ENCODE measurements at places on chromosomes 5 and 9.

GRCh38 chr5:146848133-146848532 is 30.4 kb downstream of the PPP2R2B start:
- DNase-seq, result no peak

DNA sequence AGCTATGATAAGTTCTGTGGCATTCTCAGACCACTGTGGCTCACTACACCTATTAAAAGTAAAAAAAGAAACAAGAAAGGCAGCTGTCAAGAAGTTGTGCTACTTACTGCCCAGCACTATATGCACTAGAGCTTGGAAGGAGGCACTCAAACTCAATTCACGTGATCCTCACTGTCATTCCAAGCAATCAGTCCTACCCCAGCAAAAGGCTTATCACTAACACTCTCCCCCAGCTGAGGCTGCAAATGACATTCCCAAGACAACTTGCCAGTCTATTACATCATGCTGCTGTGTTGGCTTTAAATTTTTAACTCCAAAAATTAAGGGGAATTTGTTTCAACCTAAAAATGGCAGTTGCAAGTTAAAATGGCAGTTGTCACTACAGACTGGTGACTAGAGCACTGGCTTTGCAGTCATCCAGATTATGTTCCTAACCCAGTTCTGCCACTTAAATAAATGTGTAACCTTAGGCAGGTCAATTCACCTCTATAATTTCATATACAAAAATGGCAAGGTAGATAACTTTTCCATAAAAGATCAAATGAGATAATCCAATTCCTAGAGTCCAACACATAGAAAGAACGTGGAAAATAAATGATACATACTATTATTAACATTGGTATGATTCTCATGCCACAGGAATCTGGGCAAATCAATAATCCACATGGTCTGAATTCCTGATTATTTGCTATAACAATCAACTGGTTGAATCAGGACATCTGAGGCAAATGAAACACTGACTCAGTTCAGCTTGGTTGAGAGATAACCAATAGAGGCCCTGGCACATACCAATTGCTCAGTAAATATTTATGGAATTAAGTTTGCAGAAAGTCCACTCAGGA is 52.4 kb downstream of the FBXW11 start:
- DNase-seq, result no peak

- no peak for DNase-seq
Measured at GRCh38 chr5:124154714-124155113, 591.7 kb downstream of the ZNF608 start.

DNA sequence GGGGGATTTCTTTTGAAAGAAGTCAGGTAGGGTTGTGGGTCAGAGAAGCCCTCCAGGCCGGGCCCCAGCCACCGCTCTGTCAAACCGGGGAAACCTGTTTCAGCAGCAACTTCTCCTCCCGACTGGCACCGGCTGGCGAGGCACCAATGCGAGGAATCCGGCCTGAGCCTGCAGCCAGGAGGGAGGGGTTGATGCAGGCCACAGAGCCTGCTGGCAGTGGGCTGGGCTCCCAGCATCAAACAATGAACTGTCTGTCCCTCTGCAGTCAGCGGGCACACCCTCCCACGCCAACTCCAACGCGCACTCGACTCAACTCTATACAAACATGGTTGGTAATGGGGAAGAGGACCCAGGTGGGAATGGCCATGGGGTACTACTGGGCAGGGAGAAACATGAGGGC is 12.1 kb downstream of the PCDH1 start:
- DNase-seq, result no peak

DNA sequence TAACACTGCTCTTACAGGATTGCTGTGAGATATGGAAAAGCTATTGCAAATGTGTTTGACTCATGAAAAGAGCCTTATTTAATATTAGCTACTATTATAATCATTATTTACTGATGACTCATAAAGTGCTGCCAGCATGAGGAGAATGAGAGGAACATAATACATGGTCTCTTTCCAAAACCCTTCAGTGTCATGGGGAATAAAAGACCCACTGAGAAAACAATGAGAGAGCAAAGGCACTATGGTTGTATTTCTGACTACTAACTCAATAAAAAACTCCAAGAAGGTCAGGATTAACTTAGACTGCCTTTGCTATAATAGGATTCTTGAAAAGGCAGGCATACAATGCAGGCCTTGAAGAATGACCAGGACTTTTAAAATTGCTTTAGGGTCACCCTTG is 633.5 kb downstream of the DTWD2 start:
- DNase-seq, result no peak

DNA sequence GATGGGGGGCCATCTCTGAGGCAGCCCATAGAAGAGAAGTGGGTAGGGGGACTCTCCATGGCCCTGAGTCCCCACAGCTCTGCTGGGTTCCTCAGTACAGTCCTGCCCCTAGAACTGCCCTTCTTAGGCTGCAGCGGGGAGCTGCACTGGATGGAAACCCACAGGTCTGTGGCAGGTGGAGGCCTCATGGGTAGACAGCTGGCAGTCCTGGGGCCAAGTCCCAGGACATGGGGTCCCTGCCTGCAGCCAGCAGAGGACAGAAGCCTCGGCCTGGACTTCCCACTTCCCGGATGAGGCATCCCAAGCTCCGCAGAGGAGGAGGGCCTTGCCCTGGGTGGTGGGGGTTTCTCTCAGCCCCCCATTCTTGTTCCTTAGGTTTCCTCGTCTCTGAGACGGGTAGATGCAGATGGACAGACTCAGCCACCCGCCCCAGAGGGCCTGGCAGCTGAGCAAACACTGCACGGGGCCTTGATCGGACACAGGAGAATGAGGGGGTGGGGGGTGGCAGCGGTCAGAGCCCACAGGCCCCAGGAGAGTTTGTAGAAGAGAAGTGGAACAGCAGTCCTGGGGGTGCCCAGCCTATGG is 153.8 kb downstream of the C9orf50 start:
- peak; percentile 42 for DNase-seq

DNA sequence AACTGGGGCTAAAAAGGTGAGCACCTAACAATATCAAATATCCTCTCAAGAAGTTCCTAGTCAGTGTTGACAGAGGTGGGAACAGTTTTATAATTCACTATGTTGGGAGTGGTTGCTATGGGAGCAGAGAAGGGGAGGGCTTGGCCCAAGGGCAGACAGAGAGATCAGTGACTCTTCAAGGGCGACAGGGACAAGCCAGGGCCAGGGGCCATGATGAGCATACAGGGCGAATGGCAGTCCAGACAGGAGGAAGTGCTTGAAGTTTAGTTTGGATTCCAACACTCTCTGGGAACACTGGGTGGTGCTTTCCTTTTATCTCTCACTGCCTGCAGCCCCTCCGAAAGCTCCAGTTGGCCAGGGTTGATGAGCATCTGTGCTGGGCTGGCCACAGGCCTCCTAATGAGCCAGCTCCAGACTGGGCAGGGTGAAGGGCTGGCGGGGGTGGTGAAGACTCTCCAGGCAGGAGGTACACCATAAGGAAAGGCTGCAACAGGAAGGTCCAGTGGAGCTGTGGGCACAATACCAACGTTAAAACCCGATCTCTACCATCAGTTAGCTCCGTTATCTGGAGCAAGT is 111.3 kb downstream of the TMEM174 start:
- DNase-seq, result no peak

GRCh38 chr5:177378884-177379883 is 5.0 kb upstream of the SLC34A1 start:
- DNase-seq, result no peak

DNA sequence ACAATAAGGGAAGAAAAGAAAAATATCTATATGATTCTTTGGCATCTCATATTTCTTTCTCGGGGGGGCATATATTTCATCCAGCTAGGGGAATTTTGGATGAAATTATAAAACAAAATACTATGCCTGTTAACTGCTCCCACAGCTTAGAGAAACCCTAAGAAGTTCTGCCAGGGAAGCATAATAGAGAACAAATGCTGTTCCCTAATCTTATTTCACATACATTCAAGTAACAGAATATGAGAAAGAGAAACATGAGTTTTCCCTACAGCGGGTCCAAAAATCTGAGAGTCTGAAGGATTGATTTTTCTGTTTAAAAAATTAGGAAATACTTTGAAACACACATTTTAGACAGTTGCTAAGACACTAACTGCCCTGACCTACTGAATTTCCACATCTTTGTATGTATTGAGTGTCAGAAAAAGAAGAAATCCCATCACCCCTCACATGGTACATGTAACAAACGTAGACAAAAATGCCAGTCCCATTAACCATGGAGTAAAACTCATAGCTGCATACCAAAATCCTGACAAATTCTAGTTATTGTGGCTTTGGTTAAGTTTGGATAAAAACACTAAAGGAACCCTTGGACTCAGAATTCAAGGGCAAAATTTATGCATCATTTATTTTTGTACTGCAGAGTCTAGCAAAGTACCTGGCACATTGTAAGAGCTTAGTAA is 620.2 kb upstream of the DMAC1 start:
- DNase-seq, result no peak

DNA sequence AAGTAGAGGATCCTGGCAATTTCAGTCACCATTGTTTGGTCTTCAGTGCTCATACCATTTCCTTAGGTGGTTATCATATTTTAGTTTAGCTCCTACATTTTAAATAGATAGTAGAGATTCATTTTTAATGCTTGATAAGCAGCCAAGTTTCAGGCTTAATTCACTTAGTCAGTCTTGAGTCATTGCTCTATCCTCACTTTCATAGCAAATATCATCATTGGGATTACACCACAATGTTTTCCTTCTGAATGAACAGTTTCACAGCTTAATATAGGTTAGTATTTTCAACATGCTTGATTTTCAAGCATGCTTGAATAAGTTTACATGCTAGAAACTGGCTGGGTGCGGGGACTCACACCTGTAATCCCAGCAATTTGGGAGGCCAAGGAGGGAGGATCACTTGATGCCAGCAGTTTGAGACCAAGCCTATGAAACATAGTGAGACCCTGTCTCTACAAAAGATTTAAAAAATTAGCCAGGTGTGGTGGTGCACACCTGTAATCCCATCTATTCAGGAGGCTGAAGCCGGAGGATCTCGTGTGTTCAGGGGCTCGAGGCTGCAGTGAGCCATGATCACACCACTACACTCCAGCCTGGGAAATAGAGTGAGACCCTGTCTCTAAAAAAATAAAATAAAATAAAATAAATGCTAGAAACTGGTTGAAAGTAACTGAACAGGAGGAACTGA is 339.9 kb downstream of the ADGRV1 start:
- DNase-seq, result no peak

- DNase-seq, result no peak
Measured at GRCh38 chr5:135087950-135088349, 53.9 kb upstream of the PITX1 start.

DNA sequence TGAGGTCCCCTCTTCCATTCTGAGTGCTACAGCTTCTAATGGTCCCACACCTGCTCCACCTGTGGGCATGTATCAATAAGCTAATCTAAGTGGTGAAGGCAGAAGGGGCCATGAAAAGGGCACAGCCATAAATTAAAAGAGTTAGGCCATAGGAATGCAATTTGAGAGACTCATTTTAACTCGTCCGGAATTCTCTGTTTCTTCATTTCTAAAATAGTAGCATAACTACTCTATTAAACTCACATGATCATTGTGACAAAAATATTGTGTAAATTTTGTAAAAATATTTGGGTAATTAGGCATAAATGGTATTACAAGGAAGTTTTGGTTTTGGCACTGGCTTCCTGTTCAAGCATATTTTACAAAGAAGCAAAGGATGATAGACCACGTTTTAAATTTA is 103.1 kb upstream of the TXNDC8 start:
- DNase-seq, result no peak

DNA sequence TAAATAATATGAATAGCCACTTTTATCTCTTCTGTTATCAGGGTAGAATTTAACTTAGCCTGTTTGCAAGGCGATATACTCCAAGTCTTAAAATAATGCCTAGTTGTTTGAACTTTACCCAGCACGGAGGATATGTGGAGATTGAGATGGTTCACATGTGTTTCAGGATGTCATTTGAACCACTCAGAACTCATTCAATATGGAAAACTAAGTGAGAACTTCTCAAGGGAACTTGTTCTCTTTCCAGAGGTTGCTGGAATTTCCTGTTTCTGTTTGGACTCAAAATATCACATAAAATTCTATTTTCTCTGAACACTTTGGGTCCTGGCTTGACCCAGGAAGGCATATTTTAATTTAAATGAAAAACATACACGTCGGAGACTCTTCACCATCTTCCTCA is 139.1 kb upstream of the MYO10 start:
- no peak for DNase-seq

DNA sequence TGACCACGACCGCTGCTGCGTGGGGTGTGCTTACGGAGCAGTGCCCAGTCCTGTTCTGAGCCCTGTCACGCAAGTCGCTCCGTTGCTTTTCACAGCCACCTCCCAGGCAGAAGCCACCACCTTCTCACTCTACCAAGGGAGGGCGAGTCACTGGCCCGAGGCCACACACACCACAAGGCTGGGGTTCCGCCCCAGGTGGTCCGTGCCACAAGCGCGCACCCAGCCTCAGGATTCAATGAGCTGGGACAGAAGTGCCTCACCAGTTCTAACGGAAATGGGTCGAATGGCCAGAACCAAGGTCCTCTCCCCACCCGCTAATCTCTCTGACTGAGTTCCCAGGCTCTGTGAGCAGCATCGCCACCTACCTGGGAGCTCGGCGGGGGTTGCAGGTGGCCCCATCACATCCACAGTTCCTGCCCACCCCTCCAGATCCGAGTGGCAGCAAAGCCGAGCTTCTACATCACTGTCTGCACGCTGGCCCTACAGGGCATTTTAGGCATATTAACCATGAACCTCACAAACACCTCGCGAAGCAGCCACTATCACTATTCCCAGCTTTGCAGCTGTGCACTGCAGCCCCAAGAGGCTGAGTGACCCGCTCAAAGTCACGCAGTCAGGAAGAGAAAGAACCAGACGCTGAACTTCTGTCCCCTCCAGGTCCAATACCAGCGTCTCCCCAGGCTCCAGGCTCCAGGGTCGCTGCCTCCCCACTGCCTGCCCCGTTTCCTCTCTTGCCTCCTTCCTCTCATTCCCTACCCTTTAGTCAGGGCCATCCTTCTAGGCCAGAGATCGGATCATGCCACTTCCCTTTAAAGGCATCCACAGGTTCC is 92.1 kb upstream of the PHYKPL start:
- no peak for DNase-seq

DNA sequence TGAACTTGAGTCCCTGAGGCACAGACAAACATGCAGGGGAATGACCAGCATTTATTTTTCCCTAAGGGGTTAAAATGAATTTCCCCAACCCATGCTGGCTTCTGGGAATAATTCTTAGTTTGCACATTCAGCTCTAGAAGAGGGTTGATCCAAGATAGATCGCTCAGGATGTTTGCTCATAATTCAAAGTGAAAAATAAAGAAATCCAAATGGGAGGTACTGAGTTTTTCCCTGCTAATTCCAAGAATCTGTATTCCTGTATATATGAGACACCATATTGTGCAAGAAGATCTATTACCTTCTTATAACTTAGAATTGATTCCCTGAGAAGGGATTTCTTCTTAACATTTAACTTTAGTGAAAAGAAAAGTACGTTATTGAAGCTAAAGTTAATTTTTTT is 96.2 kb downstream of the VCAN start:
- DNase-seq, result no peak

GRCh38 chr5:105638437-105638836 is 2032.3 kb downstream of the EFNA5 start:
- no peak for DNase-seq

DNA sequence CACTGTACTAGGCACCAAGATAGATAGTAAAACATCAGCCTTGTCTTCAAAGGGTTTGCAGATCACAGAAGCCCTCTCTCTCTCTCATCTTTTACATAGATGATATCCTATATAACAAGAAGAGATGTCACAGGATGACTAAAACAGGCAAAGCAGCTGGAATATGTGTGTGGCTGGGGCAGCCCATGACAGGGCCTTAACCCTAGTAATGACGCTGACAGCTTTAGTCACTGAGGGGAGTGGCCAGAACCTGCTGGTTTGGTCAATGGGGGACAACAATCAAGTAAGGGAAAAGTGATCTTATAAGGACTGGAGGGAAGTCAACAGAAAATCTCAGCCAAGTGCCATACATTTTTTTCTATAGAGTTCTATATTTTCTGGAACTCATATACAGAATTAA is 41.9 kb upstream of the RIC1 start:
- no peak for DNase-seq

Measured in NCI-H1092 (cell line).